Keratinocyte (primary cell): ENCODE measurements at places on chromosomes 5 and 9.

DNA sequence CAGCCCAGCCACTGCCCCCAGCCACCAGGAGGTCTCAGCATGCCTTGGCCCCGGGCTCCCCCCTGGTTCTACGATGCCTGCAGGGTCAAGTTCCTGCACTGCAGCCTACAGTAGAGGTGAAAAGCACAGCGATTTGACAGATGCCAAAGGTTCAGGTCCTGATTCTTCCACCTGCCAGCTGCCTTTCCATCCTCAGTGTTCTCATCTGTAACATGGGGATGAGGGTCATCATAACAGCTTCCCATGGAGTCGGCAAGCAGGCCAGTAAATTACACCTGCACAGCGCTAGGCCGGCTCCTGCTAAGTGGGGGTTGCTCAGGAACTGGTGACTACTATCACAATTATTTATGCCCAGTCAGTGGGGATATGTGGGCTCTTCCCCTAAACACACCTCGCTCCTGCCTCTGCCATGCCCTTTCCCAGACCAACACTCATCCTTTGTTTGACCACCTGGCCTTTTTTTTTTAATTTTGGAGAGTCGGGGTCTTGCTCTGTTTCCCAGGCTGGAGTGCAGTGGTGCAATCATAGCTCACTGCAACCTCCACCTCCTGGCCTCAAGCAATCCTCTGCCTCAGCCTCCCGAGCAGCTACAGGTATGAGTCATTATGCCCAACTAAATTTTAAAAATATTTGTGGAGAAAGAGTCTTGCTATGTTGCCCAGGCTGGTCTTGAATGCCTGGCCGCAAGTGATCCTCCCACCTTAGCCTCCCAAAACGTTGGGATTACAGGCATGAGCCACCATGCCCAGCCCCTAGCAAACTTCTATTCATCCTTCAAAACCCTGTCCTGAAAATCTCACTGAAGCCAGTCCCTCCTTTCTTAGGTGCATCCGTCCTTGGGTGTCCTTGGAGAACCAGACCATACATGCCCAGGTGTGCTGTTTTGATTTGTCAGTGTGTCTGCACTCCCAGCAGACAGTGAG is 6.4 kb downstream of the ENG start:
- no peak for DNase-seq

GRCh38 chr5:116418016-116418415 is 156.6 kb downstream of the SEMA6A start:
- DNase-seq: no peak

GRCh38 chr5:88761269-88761850 is 121.6 kb downstream of the MEF2C start:
- DNase-seq: no peak

GRCh38 chr5:169325273-169325672 is 24.3 kb upstream of the SLIT3 start:
- no peak for DNase-seq

- no peak for DNase-seq
Measured at GRCh38 chr9:31740705-31741104, 643.7 kb upstream of the ACO1 start.

DNA sequence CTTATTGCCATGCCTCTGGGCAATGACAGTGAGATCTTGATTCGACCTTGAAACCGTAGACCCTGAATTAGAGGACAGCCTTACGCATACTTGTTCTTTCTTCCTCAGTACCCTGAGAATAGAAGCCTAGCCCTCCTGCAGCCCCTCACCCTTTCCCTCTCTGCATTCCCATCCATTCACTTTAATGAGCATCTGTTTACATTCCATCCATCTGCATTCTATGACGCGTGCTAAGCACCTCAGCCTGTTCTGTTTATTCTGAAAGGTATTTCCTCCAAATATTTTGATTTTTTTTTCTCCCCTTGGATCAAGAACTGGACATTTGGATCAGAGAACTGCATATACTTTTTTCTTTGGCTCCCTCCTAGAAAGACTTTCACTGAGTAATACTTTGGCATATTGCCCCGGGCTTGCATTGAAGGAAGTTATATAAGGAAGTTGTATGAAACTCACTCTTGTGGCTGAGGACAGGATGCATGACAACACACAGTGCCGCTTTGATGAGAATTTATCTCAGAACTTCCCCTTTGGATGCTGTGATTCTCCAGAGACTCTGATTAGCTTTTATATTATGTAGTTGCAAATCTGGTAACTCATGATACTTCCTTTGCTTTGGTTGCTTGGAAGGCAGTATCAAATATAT is 15.7 kb downstream of the TMEM8B start:
- no peak for DNase-seq

- no peak for DNase-seq
Measured at GRCh38 chr5:90747693-90748092, 189.1 kb downstream of the ADGRV1 start.

DNA sequence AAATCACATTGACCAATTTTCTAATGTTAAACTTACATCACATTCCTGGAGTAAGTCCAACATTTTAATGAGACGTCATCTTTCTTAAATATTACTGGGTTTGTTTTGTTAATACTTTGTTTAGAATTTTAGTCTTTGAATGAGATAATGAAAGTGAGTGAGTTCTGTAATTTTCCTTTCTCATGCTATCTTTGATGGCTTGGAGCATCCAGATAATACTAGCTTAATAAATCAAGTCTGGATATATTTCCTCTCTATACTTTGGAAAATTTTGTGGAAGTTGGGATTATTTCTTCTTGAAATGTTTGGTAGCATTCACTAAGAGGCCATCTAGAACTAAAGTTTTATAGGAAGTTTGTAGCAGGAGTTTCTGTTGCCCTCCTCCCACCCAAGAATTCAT is 90.8 kb upstream of the IL7R start:
- no peak for DNase-seq

GRCh38 chr5:34618371-34619065 is 37.6 kb upstream of the RAI14 start:
- DNase-seq: no peak

GRCh38 chr9:110443866-110444220 is 106.2 kb upstream of the TXNDC8 start:
- no peak for DNase-seq

DNA sequence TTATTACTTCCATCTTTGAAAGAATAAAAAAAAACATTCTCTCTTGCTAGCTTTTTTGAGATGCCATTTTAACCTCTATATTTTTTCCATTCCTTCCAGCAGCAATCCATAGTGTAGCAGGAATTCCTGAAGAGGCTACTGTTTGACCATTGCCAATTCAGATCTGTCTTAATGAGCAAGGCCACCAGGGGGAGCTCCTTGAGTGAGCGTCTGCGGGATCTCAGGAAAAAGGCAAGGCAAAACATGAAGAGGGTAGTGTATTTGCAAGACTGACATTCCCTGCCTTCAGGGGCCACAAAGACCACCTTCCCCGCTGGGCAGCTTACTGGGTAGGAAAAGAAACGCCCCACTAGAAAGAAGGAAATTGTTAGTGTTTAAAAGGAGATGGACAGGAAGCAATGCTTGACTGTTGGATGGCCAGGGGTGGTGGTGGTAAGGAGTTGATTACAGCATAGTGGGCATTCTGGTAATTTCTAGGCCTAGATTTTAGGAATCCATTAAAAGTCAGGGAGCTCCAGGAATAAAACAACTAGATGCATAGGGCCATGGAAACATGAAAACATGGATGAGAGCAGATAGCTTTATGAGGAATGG is 206.6 kb upstream of the HAPLN1 start:
- no peak for DNase-seq

GRCh38 chr5:130286971-130287370 is 382.7 kb downstream of the CHSY3 start:
- DNase-seq: no peak

- no peak for DNase-seq
Measured at GRCh38 chr9:105245029-105245890, 809 bp downstream of the SLC44A1 start.

DNA sequence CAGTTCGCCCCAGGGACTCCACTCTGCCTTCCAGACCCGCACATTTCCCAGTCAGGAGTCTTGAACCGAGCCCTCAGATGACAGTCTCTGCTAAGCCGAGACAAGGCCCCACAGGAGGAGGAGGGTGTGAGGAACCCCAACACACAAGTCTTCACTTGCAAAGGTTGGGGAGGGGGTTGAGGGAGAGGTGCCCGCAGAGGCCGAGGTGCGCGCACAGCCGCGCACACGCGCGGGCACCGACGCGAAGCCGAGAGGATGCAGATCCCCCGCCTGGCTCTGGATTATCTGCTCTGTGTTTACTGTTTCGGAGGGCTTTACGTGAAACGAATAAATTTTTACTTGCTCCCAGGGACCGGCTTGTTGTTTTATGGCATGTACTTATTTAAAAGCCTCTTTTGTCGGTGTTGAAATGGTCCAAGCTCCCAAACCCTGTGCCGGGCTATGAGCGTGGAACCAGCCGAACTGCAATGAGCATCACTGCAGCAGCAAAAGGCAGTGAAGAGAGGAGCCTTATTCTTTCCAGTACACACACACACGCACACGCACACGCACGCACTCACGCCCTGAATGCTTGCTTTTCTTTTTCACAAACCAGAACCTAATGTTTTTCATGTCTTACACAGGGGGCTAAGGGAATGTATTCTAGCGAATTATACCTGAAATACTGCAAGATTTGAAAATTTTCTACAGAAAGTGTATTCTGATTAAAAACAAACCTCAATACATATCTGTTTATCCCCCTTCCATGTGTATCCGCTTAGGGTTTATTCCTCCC is 297.7 kb downstream of the PARP8 start:
- no peak for DNase-seq

DNA sequence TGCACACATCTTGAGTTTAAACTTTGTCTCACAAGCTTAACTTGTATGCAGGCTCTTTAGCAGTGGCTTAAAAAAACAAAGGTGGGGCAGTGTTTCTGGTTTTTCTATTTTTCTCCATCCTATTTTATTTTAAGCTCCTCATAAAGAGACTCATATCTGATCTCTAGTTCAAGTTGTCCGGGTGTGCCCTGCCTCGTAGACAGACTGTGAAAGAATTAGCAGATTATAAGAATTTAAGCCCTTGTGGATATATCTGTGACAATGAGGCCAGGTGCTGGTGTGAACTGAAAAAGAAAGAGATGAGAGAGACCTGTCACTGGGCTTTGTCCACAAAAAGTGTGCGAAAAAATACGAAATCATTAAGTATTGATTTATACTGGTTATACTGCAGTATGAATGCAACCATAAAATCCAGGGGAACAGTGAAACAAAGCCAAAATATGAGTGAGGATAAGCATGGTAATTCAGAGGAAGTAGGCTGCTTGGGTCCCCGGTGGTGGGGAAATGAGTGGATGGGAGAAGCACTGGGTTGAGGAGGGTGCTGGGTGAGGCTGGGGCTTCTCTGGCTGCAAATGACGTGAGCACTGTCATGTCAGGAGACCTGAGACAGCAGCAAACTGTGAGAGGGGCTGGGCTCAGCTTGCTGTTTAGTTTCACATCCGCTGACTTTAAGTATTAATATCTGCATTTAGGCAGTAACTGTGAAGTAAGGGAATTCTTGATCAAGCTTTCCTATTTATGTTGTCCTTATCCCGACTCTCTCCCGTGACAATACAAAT is 179.7 kb upstream of the ANKRD55 start:
- DNase-seq: no peak

- DNase-seq: no peak
Measured at GRCh38 chr5:1032551-1033027, 24.0 kb downstream of the NKD2 start.

DNA sequence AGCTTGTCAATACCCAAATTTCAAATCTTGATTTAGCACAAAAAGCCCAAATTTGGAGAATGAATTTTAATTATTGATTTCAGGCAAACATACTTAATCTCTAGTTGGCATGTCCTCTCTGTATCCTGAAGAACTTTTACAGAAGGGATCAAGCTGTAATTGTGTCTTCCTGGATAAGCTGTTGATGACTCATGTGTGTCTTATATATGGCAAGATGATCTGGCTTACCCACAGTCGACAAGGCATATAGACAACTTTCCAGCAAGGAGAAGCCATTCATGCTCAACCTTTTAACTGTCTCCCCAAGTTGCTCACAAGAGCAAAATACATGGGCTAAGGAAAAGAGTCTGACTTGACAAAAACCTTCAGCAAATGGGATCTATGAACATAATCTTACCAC is 112.5 kb upstream of the SLCO6A1 start:
- DNase-seq: no peak

- no peak for DNase-seq
Measured at GRCh38 chr5:106910486-106910885, 760.3 kb downstream of the EFNA5 start.

GRCh38 chr9:88689509-88690298 is 154.7 kb downstream of the NXNL2 start:
- DNase-seq: no peak

DNA sequence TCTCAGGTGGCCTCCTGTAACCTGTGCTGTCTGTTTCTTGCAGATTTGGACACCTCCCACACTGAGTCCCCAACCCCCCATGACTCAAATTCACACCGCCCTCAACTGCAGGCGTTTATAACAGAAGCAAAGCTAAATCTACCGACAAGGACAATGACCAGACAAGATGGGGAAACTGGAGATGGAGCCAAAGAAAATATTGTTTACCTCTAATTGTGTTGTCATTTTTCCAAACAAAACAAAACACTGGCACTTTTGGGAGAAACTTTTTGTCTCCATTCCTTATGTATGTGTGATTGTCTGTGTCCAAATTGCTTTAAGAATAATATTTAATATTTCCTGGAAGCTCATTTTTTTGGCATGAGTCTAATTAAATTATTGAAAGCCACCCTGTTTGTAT is 314.8 kb downstream of the ARHGEF28 start:
- no peak for DNase-seq

DNA sequence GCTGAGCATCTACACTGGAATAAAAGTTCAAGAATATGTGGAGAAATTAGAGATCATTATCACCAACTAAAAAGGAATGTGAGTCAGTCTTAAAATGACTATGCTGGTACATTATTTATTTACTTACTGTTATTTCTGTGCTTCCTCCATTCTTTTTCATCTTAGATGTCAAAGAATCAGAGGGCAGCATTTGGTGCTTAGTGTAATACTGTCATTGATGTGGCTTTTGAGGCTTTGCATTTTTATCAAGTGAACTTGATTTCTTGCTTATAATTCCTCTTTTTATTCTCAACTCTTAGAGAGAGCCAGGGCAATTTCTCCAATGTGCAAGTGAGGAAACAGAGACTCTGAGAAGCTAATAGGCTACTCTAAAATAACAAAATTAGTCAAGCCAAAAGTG is 163.7 kb upstream of the TRPC7 start:
- no peak for DNase-seq

DNA sequence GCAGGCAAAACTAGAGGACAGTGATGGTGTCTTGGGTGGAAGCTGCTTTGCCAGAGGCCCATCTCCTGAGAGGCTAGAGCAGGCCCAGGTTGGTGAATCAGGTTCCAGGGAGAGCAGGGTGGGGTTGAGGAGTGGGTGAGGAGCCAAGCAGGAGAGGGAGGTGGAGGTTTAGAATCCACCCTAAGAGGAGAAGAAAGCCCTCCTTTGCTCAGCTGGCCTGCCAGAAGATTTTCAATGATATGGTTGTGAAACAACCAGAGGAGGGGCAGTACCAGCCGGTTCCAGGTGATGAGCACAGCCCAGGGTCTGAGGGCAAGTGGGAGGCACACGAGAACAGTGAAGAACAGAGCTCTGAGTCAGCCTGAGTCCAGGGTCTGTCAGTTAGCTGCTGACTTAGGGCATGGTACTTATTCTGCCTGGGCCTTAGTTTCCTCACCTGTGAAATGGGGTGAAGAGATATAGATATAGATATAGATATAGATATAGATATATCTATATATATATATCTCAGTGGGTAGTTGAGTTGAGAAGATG is 17.8 kb downstream of the PPARGC1B start:
- no peak for DNase-seq

GRCh38 chr9:127664678-127665507 is 41.9 kb upstream of the CFAP157 start:
- no peak for DNase-seq

GRCh38 chr5:68303754-68304420 is 88.3 kb downstream of the PIK3R1 start:
- DNase-seq: no peak
